Activated B cell treated with CpG ODN at 0.5 μM for 24 hours (primary cell): ENCODE measurements at places on chromosomes 2 and 18. TPM values are rescaled to one million over a fixed set of nuclear protein-coding genes. Genes with fewer than 3 reads are reported as not detected.

DNA sequence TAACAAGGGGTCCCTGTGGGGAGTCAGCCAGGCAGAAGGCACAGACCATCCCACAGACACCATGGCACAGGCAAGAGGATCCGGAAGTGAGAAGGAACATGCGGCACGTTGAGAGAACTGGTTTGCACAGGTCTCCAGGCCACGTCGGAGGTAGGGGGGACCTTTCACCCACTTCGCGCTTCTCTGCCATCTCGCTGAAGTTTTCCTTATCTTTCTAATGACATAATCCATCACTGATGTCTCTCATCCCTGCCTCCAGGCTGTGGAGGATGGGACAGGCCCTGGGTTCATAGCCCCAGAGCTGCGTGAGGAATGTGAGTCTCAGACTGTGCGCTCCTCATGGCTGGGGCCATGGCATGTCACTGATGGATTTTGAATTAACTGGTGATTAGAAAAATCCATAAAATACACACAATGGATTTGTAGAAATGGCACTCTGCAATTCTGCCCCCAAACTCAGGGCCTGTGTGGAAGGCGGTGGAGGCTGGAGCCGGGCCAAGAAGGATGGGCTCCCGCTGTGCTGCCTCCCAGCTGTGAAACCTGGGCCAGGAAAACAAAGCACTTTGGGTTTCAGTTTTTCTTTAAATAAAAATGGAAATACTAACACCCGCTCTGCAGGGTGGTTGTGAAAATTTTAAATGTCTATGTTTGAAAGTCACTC, 113.3 kb upstream of the ALKAL2 start:
- no peak for DNase-seq
- no peak overlapping the region for H3K27ac ChIP-seq
- H3K4me3 ChIP-seq: no peak overlapping the region

DNA sequence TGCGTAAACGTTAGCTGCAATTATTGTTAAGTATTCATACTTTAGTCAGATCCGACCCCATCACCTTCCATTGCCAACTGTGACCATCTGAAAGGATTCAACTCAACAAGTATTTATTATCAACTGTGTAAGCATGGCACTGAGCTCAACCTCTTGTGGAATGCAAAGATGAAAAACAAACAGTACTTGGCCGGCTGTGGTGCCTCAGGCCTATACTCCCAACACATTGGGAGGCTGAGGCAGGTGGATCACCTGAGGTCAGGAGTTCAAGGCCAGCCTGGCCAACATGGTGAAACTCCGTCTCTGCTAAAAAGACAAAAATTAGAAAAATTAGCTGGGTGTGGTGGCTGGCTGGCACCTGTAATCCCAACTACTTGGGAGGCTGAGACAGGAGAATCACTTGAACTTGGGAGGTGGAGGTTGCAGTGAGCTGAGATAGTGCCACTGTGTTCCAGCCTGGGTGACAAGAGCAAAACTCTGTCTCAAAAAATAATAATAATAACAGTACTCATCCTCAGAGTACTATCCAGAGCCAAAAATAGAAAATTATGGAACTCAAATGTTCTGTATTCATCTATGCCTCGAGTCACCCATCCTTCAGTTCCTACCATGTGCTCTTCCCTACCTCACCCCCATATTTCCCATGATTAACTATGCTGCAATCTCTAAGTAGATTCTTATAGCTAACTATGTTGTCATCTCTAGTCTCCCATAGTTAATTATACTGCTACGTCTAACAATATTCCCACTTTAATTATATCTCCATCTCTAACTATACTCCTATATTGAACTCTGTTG, 8.6 kb upstream of the MREG start:
- no peak overlapping the region for H3K4me3 ChIP-seq
- H3K27ac ChIP-seq: no peak overlapping the region
- H3K4me1 ChIP-seq: peaks cover 8% of the 10 kb centered on the region
- peaks cover 2% of the 10 kb centered on the region for H3K36me3 ChIP-seq
- no peaks in the 10 kb centered on the region for H3K27me3 ChIP-seq

- DNase-seq: no peak
- H3K4me1 ChIP-seq: peaks cover 6% of the 10 kb centered on the region
- H3K27me3 ChIP-seq: no peaks in the 10 kb centered on the region
- H3K27ac ChIP-seq: no peak overlapping the region
Measured at GRCh38 chr18:6327895-6328620, 86.7 kb downstream of the L3MBTL4 start.

DNA sequence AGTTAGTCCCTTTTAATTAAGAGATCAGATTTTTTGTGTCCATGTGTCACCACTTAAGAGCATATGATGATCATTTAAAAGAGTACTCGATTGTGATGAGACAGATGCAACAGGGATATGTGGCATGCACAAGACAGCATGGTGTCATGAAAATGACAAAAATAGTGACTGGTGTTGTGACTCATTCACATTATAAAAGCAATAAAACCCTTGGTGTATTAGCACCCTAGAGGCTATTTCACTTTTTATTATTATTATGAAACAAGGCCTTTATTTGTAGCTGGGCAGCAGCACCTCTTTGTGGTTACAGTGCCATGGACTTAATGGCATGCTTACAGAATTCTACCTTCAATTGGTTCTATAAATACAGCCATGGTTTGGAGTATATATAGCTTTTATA, 1296.0 kb upstream of the ZEB2 start:
- H3K27ac ChIP-seq: no peak overlapping the region
- H3K36me3 ChIP-seq: no peaks in the 10 kb centered on the region
- H3K4me1 ChIP-seq: no peaks in the 10 kb centered on the region
- H3K27me3 ChIP-seq: no peaks in the 10 kb centered on the region
- H3K4me3 ChIP-seq: no peak overlapping the region

- no peak overlapping the region for H3K4me3 ChIP-seq
- peaks cover 10% of the 10 kb centered on the region for H3K27me3 ChIP-seq
- H3K4me1 ChIP-seq: peaks cover 13% of the 10 kb centered on the region
- no peak for DNase-seq
Measured at GRCh38 chr2:37857575-37858399, 67.3 kb upstream of the RMDN2 start.

GRCh38 chr2:1598800-1599199, 145.5 kb downstream of the PXDN start:
- DNase-seq: no peak
- H3K4me1 ChIP-seq: no peaks in the 10 kb centered on the region
- no peaks in the 10 kb centered on the region for H3K36me3 ChIP-seq
- no peak overlapping the region for H3K27ac ChIP-seq
- no peaks in the 10 kb centered on the region for H3K27me3 ChIP-seq

- no peak overlapping the region for H3K4me3 ChIP-seq
- no peaks in the 10 kb centered on the region for H3K27me3 ChIP-seq
- DNase-seq: no peak
Measured at GRCh38 chr2:156338578-156338977, 6.1 kb upstream of the NR4A2 start.

- H3K27me3 ChIP-seq: peaks cover 13% of the 10 kb centered on the region
- DNase-seq: no peak
- H3K36me3 ChIP-seq: no peaks in the 10 kb centered on the region
- no peak overlapping the region for H3K27ac ChIP-seq
Measured at GRCh38 chr2:880201-880970, 70.3 kb upstream of the SNTG2 start.

GRCh38 chr2:48009256-48009655, 103.0 kb upstream of the FBXO11 start:
- DNase-seq: no peak
- no peaks in the 10 kb centered on the region for H3K4me1 ChIP-seq
- no peaks in the 10 kb centered on the region for H3K36me3 ChIP-seq
- peaks cover 2% of the 10 kb centered on the region for H3K27me3 ChIP-seq
- H3K4me3 ChIP-seq: no peak overlapping the region

- H3K27ac ChIP-seq: no peak overlapping the region
- H3K36me3 ChIP-seq: no peaks in the 10 kb centered on the region
- H3K4me3 ChIP-seq: no peak overlapping the region
- no peaks in the 10 kb centered on the region for H3K4me1 ChIP-seq
- DNase-seq: no peak
Measured at GRCh38 chr2:163774862-163775261, 39.1 kb upstream of the FIGN start.

- no peaks in the 10 kb centered on the region for H3K27me3 ChIP-seq
- H3K4me3 ChIP-seq: no peak overlapping the region
- DNase-seq: no peak
- no peaks in the 10 kb centered on the region for H3K36me3 ChIP-seq
- H3K27ac ChIP-seq: no peak overlapping the region
Measured at GRCh38 chr18:43887491-43887890, 610.2 kb upstream of the SYT4 start.

GRCh38 chr2:215059724-215060123, 78.7 kb downstream of the ABCA12 start:
- no peaks in the 10 kb centered on the region for H3K36me3 ChIP-seq
- DNase-seq: no peak
- H3K27me3 ChIP-seq: no peaks in the 10 kb centered on the region
- H3K4me3 ChIP-seq: no peak overlapping the region

GRCh38 chr2:176979981-176980710, 232.4 kb upstream of the HNRNPA3 start:
- H3K4me3 ChIP-seq: no peak overlapping the region
- H3K27me3 ChIP-seq: peaks cover 2% of the 10 kb centered on the region
- no peaks in the 10 kb centered on the region for H3K36me3 ChIP-seq
- no peak overlapping the region for H3K27ac ChIP-seq

GRCh38 chr18:34494359-34494696, 215.8 kb upstream of the DTNA start:
- H3K36me3 ChIP-seq: no peaks in the 10 kb centered on the region
- H3K27me3 ChIP-seq: peaks cover 24% of the 10 kb centered on the region
- DNase-seq: no peak
- no peaks in the 10 kb centered on the region for H3K4me1 ChIP-seq

GRCh38 chr2:219973136-219973535, 345.7 kb downstream of the SLC4A3 start:
- H3K4me3 ChIP-seq: no peak overlapping the region
- no peaks in the 10 kb centered on the region for H3K36me3 ChIP-seq
- H3K4me1 ChIP-seq: no peaks in the 10 kb centered on the region
- no peak for DNase-seq

DNA sequence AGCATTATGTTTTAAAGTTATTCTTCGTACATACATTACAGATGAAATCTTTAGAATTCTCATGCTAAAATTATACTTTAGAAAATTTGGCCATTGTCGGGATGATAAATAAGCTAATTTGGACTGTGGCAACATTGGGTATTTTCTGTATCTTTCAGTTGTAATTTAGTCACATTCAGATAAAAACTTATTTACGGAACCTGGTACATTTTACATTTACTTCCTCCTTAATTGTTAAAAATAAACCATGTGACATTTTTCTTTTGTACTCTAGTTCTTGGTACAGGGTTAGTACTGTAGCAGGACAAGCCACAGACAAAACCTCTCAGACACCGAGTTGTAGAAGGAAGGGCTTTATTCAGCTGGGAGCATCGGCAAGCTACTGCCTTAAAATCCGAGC, 4.2 kb downstream of the CNDP2 start:
- no peaks in the 10 kb centered on the region for H3K27me3 ChIP-seq
- peaks cover 61% of the 10 kb centered on the region for H3K4me1 ChIP-seq
- peak overlapping the region; percentile 98 for H3K27ac ChIP-seq
- H3K36me3 ChIP-seq: peaks cover 54% of the 10 kb centered on the region
- no peak for DNase-seq

GRCh38 chr18:47777626-47778025, 152.8 kb downstream of the SMAD2 start:
- H3K4me1 ChIP-seq: no peaks in the 10 kb centered on the region
- H3K36me3 ChIP-seq: no peaks in the 10 kb centered on the region
- H3K4me3 ChIP-seq: no peak overlapping the region
- H3K27ac ChIP-seq: no peak overlapping the region
- peaks cover 22% of the 10 kb centered on the region for H3K27me3 ChIP-seq

GRCh38 chr2:188788621-188789020, 185.6 kb upstream of the COL3A1 start:
- H3K27ac ChIP-seq: no peak overlapping the region
- DNase-seq: no peak
- H3K4me1 ChIP-seq: no peaks in the 10 kb centered on the region

- H3K27ac ChIP-seq: no peak overlapping the region
- H3K4me3 ChIP-seq: no peak overlapping the region
Measured at GRCh38 chr2:142585785-142586184, 291.7 kb upstream of the KYNU start.

Gene ST6GAL2
- total RNA-seq: not detected in 2 replicates

Gene C2orf66
- total RNA-seq: not detected in 2 replicates

Gene FTCDNL1
- total RNA-seq: 1.4 and 1.5 TPM in 2 replicates

Gene SETBP1
- total RNA-seq: 65.5 and 72.8 TPM in 2 replicates

Gene TEX44
- total RNA-seq: not detected in 2 replicates

Gene DUSP19
- total RNA-seq: 0.31 and 0.49 TPM in 2 replicates

Gene CAVIN2
- not detected in 2 replicates for total RNA-seq

Gene CFAP221
- total RNA-seq: not detected in 2 replicates

Gene STK36
- total RNA-seq: 24.2 and 29.2 TPM in 2 replicates

Gene IL36B
- not detected in 2 replicates for total RNA-seq
